ENCODE measurements at places on chromosomes 4 and X. TPM values are rescaled to one million over a fixed set of nuclear protein-coding genes. Genes with fewer than 3 reads are reported as not detected.

Gene CT55
- not detected for total RNA-seq

Gene ATOH1
- total RNA-seq: not detected

Gene MXRA5
- total RNA-seq: 0.65 TPM

Gene WFS1
- 40.7 TPM for total RNA-seq

Gene CXCR3
- not detected for total RNA-seq

Gene FOXR2
- total RNA-seq: not detected

Gene UGT2A1
- total RNA-seq: not detected
